ENCODE measurements at places on chromosomes 12 and 14.

- no peak for DNase-seq
Observed at GRCh38 chr12:114687802-114688201, 3.8 kb upstream of the TBX3 start.

GRCh38 chr12:50174971-50175715 lies 8.0 kb upstream of the CERS5 start:
- DNase-seq = no peak

DNA sequence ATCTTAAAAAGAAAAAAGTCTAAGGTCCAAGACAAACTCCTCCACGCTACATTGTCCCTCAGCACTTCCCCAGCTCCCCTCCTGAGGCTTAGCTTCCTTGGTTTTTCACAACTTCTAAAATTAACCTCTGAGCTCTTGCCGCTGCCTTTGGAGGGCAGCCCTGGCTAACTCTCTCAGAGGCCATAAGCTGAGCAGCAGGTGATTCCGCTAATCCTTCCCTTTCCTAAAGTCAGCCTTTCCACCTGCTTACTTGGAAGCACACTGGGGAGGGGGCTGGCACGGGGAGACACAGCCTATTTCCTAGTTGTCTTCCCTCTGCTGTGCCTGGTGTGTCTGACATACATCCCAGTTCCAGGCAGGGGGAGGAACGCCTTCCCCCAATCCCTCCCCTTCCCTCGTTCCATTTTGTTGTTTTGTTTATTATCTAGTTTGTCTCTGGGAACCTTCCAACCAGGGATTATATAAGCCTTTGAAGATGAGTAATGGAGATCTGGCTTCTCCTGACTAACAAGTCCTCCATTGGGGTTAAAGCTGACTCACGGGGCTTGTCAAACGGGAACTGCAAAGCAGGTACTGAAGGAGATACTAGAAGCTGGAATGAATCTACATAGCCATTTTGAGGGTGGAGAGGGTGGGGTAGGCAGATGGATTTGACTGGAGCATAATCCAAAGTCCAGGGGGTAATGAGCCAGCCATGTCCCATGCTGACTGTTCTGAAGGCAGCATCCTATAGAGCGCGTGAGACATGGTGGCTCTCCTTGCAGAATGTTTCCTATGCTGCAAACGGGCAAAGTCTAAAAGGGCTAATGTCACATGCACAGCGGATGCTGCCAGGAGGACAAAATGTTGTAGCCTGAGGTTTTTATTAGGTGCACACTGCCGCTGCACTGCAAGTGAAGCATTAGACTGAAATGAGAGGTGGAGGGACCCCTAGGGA lies 230.8 kb downstream of the FOXN3 start:
- no peak for DNase-seq

GRCh38 chr12:115632308-115632707 lies 645.2 kb downstream of the MED13L start:
- DNase-seq = no peak

GRCh38 chr12:129552996-129553750 lies 350.7 kb downstream of the TMEM132D start:
- DNase-seq = no peak

DNA sequence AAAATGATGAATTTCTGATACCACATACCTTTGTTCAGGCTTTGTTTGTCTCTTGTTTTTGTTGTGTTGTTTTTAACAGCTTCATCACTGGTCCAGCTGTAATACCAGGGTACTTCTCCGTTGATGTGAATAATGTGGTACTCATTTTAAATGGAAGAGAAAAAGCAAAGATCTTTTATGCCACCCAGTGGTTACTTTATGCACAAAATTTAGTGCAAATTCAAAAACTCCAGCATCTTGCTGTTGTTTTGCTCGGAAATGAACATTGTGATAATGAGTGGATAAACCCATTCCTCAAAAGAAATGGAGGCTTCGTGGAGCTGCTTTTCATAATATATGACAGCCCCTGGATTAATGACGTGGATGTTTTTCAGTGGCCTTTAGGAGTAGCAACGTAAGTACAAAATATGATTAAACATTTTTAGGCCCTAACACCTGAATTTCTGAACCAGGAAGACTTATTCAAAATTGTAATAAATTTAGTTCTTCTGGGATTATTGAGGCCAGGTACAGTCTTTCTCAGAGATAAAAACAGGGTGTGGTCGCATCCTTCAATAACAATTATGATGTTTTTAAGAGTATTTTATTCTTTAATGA lies 22.4 kb downstream of the RXYLT1 start:
- no peak for DNase-seq

GRCh38 chr12:92061061-92061460 lies 84.6 kb downstream of the BTG1 start:
- no peak for DNase-seq

GRCh38 chr14:50272498-50272897 lies 39.5 kb downstream of the L2HGDH start:
- DNase-seq = no peak

DNA sequence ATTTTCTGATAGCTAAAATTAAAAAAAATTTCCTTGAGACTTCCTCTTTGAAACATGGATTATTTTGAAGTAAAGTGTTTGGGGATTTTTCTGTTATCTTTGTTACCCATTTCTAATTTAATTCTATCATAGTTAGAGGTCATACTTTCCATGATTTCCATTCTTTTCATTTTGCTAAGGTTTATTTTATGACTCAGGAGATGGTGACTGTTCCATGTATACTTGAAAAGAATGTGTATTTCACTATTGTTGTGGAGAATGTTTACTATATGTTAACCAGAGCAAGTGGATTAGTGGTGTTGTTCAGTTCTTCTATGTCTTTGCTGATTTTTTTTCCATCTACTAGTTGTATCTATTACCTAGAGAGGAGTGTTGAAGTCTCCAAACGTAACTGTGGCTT lies 250.5 kb upstream of the PELI2 start:
- no peak for DNase-seq

DNA sequence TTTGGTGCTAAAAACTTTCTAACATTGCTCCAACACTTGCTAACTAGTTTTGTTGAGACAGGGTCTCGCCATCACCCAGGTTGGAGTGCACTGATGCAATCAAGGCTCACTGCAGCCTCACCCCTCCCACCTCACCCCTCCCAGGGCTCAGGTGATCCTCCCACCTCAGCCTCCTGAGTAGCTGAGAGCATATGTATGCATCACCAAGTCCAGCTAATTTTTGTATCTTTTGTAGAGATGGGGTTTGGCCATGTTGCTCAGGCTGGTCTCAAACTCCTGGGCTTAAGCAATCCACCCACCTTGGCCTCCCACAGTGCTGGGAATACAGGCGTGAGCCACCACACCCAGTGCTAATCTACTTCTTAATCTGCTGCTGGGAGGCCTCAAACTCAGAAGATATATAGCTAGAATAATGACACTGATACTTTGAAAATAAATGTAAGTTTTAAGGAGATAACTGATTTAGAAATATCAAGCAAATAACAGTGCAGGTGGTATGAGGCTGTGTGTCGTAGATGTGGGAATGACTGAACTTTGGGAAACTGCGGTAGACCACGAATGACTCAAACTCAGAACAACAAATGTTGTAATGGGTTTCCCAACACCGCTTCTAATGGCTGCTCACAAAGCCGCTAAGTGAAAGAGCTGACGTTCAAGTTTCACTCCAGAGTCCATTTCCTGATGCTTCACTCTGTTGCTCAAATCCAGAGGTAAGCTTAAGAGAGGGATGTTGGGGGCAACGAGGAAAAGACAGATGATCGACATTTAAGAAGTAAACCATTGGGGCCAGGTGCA lies 10.0 kb downstream of the TMCC3 start:
- no peak for DNase-seq

GRCh38 chr12:22865822-22866221 lies 240.9 kb downstream of the ETNK1 start:
- DNase-seq = no peak

- DNase-seq = no peak
Observed at GRCh38 chr12:42284876-42285275, 41.0 kb downstream of the ZCRB1 start.

GRCh38 chr12:124321040-124321481 lies 26.2 kb downstream of the RFLNA start:
- DNase-seq = no peak

DNA sequence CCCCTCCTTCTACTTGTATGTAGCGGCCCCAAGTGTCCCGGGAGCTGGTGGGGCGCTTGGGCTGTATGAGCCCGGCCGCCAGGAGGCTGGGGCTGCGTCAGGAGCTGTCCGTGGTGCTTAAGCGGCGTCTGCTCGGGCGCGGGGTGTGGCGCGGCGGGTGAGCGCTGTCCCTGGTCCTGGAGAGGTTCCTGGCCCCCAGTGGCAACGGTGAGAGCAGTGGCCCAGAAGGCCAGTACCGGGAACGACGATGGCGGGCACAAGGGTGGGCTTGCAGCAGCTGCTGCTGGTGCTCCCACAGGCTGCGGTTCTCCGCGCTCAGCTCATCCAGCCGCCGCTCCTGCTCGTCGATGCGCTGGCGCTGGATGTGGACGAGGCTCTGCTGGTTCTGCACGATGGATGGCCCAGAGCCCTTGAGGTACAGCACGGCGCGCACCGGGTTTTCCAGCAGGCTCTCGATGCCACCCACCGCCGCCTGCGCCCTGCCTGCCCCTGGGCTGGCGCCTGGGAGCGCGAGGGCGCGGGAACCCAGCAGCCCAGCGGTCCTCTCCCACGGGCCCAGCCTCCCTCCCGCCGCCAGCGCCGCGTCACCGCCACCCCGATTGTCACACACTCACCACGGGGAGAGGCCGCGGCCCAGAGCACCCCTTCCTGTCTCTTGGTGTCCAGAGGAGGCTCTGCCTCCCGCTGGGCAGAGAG lies 41.9 kb upstream of the FKBP4 start:
- peak; percentile 17 for DNase-seq

DNA sequence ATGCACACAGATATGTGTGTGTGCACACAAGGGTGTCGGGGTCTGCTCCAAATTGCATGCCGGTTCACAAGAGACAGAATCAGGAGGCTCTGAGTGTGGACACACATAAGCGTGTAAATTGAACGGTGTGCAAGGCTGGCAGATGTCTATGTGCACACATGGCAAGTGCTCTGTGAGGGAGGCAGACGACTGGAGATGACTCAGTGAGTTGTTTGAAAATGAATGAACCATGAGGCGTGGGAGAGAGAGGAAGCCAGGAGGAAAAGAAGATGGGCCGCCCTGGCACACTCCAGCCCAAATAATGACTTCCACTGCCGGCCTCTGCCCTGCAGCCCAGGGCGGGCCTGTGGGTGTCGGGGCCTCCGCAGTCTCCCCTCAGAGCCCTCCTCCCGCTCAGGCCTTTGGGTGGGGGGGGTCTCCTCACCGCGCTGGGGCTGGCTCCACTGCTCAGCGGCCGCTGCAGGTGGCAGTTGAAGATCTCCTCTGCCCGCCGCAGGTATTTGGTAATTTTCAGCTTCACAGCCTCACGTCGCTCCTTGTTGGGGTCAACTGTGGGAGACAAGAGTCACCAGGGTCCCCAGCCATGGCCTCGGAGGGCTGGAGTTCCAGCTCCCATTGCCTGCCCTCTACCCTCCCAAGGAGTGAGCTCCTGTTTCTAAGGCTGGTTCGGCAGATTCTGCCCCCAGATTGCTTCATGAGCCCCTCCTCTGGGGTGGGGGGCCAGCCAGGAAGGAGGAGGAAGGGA lies 3.5 kb downstream of the RPS6KL1 start:
- no peak for DNase-seq

- DNase-seq = no peak
Observed at GRCh38 chr14:72254937-72255472, 322.8 kb downstream of the RGS6 start.

GRCh38 chr12:53145383-53146260 lies 34.9 kb upstream of the ZNF740 start:
- no peak for DNase-seq

- DNase-seq = no peak
Observed at GRCh38 chr14:60819575-60819974, 85.0 kb downstream of the MNAT1 start.

DNA sequence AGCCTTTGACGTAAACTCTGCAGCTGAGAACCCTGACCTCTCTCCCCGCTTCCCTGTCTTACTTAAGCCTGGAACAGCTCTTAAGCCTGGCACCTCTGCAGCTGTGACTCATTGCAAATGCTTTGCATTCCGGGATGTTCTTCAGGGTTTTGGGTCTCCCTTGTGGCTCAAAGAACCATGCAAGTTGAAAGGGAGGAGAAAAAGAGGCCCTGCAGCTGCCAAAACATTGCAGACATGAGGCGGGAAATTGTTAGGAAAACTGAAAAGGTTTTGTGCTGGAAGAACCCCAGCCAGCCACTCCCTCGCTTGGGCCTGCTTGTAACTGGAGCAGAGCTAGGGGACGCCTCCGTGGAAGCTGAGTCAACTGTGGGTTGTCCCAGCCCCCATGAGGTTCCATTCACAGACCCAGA lies 60.2 kb upstream of the FERMT2 start:
- DNase-seq = no peak

DNA sequence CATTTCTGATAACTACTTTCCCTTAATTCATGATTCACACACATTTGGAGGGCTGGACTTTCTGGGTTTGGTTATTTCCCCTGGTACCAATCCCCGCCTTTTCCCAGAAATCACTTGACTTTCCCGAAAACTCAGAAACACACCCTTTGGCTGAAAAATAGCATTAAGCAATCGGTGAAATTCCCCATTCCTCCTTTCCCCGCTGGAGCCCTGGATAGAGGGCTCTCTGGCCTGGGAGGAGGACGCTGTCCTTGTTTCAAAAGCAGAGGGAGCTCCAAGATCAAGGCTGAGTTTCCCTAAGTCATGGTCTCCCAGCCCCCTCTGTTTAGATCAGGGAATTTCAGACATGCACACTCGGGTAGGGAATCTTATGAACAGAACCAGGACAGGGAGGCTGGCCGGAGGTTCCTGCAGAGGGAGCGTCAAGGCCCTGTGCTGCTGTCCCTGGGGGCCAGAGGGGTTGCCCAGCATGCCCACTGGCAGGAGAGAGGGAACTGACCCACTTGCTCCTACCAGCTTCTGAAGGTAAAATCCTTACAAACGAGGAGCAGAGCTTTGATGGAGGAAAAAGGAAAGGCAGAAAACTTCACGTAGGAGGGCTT lies at the start of gene C1S:
C1S (plus strand) TSS at position 366 of the 602 bp plus-strand sequence. CDS start 1,195 bp downstream, outside the sequence.
- DNase-seq = no peak

- no peak for DNase-seq
Observed at GRCh38 chr14:62187265-62187664, 425.0 kb downstream of the SNAPC1 start.

Data from esophagus squamous epithelium (tissue), 5 donors.